ENCODE measurements at places on chromosomes 16 and 17.

DNA sequence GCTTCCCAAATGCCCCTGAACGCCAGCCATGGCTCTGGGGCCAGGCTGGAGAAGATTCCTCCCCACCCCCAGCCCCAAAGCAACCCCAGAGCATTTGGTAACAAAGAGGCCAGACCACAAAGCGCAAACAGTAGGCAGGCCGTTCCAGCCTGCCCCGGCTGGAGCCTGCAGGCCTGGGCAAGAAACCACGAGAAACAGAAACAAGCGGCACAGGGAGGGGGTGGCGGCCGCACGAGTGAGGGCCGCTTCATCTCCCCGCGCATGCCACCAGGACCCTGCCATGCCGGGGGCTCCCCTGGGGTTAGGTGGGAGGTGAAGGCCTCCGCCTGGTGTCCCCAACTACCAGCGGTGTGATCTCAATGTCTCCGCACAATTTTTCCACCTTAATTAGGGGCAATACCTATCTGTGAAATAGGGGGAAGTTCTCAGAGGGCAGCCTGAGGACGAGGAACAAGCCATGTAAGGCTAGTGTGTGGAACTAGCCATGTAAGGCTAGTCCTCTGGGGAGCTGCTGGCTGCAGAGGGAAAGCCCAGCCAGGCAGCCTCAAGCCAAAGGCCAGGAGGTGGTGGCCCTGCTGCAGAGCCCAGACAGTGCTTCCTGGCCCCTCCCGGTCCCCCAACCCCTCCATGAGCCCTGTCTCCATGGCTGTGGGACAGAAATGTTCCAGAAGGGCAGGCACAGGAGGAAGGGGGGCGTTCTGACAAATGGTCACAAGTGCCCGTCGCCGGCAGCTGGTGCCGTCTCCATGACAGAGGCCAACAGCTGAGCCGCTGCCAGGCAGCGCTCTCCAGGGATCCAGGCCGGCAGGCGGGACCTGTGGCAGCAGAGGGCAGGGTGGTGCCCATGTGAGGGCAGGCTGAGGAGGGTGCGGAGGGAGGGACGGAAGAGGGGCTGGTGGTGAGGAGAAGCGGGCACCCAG lies 14.5 kb upstream of the MTSS2 start:
- peak; percentile 93 for DNase-seq

- no peak for DNase-seq
These were observed 15.1 kb upstream of the TIMP2 start for GRCh38 chr17:78940258-78940657.

GRCh38 chr16:19753815-19754643 lies 36.0 kb downstream of the IQCK start:
- DNase-seq = no peak

GRCh38 chr16:4016005-4016352 lies 100.3 kb downstream of the ADCY9 start:
- no peak for DNase-seq

DNA sequence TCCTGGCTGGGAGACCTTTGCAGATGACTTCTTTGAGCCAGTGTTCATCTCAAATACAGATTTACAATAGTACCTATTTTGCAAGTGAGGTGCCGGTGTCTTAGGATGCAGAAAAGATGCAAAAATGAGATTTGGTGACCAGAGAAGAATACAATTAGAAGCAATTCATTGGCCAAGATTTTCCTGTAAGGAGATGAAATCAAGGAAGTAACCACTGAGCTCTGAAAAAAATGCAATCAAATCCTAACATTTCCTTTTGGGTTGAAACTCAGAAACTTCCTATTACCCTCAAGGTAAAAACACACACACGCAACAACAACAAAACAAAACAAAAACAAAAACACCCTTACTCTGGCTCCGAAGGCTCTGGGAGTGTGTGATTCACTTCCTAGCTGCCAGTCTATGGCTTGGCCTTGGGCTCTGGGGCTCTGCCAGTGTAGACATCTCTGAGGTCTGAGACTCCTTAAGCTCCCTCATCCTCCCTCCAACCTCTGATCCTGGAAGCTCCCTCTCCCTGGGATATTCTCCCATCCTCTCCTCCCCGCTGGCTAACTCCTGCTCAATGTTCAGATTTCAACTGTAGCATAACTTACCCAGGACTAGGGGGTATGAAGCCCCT lies 16.8 kb upstream of the MT4 start:
- no peak for DNase-seq

- DNase-seq = no peak
These were observed 16.3 kb upstream of the WFIKKN2 start for GRCh38 chr17:50818921-50819657.

GRCh38 chr17:3534881-3535252 lies 22.7 kb downstream of the TRPV3 start:
- no peak for DNase-seq

GRCh38 chr17:69883120-69883519 lies 191.9 kb upstream of the KCNJ16 start:
- DNase-seq = no peak

- DNase-seq = no peak
These were observed 166.8 kb downstream of the MAP2K6 start for GRCh38 chr17:69581061-69581961.

- no peak for DNase-seq
These were observed 873 bp upstream of the KSR1 start for GRCh38 chr17:27455236-27455913.

DNA sequence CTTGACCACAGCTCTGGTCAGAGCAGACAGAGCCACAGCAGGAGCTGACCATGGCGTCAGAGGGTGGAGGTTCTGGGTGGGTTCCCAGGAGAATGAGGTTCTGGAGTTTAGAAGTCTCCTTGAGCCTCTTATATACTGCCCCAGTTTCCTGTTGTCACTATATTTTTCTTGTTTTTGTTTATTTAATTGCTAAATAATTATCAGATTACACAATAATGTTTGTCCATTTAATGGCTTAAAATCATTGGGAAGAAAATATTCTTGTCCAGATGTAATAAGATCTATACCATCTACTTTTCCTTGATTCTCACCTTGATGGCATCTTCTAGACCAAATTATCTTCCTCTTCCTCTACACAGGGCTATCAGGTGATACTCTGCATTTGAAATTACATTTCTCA lies at the start of gene KRTAP4-3:
Gene KRTAP4-3 (minus strand): TSS at position 101 of the 400 bp plus-strand sequence. CDS start 49 bp downstream, at position 52.
- DNase-seq = no peak

- no peak for DNase-seq
These were observed 15.1 kb downstream of the SAMD14 start for GRCh38 chr17:50114849-50115357.

DNA sequence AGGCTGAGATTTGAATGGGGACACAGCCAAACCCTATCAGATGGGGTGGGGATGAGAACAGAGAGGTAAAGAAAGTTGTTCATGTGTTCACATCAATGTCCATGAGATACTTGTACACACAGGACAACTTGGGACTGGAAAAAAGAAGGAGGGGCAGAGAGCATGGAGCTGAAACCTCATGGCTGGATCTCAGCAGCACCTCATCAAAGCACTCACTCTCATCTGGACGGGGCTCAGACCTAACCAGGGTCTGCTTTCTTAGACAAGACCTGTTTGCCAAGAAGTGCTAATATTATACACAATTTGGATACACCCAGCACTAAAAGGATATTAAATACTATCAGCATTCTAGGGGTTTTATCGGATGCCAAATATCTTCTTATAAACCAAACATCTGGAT lies 399.8 kb downstream of the SLC39A11 start:
- no peak for DNase-seq

DNA sequence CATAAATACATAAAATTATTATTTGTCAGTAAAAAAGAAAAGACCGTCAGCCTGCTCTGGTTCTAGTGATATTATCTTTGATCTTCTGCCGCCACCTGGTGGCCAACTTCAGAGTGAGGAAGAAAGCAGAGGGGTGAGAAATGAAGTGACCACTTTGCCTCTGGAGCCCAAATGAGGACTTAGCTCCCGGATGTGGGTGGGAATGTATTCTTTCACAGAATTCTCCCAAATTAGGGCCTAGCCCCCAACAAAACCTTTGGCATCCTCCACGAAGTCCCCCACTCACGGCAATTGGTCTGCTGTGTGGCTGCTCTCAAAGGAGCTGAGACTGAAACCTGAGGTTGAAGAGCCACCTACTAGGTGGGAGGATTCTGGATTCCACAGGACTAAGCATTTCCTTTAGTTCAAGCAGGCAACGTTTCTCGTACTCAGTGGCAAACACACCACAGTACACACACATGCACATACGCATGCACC lies 4.9 kb upstream of the ZNF267 start:
- no peak for DNase-seq

DNA sequence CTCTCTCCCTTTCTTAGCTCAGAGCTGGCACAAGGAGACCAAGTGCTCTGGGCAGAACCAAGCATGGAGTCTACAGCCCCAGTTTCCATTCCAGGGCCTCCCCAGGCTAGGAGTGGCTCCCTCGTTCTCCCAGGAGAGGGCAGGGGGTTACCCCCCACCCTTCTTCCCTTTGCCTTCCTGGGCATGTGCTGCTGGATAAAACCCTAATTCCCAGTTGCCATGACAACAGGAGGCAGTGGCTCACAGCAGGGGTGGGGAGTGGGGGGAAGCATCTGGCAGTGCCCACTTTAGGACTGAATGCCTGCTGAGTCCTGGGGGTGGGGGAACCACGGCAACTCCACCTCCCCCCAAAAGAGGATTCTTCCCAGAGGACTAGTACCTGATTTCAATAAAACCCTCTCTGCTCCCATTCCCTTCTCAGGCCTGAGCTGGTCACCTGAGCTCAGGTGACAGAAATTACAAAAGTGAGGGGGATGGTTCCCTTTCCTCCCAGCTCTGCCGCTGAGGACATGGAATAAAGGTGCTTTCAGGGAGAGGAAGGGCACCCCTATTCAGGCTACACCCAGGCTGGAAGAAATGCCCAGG lies 1.8 kb downstream of the MPP2 start:
- DNase-seq = no peak

DNA sequence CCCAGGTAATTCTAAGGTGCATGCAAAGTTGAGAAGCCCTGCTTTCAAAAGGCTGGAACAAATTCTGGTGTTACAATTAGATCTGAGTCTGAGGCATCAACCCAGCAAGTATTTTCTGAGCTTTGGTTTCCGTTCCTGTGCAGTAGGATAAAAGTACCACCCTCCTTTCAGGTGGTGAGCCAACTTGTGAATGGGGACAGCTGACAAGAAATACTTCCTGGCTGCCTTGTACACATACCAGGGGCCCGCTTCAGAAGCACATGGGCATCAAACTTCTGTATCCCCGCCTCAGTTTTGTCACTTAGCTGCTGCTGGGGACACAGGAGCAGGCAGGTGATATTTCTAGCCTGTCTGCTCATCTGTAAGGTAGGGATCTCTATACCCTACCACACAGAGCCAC lies 252.2 kb downstream of the CPPED1 start:
- no peak for DNase-seq

DNA sequence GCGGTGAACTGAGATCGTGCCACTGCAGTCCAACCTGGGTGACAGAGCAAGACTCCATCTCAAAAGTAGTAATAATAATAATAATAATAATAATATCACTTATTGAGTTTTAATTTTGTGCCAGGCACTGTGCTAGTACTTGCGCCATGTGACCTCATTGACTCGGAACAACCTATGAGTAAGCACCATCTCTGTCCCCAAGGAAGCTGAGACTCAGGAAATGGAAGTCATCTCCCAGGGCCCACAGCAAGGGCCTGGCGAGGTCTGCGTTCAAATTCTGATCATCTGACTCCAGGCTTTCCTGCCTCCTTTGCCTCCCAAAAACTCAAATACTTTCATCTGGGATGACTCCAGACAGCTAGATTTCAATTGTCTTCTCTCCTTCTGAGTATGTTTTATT lies 162.9 kb downstream of the SEC14L1 start:
- DNase-seq = no peak

- no peak for DNase-seq
These were observed 52.3 kb upstream of the DNAH17 start for GRCh38 chr17:78629436-78629995.

GRCh38 chr17:74922694-74923537 lies at the start of gene USH1G:
TSS of gene USH1G (minus strand) at chr17:74923255. CDS start at chr17:74923073, 182 bp downstream.
- DNase-seq = no peak

DNA sequence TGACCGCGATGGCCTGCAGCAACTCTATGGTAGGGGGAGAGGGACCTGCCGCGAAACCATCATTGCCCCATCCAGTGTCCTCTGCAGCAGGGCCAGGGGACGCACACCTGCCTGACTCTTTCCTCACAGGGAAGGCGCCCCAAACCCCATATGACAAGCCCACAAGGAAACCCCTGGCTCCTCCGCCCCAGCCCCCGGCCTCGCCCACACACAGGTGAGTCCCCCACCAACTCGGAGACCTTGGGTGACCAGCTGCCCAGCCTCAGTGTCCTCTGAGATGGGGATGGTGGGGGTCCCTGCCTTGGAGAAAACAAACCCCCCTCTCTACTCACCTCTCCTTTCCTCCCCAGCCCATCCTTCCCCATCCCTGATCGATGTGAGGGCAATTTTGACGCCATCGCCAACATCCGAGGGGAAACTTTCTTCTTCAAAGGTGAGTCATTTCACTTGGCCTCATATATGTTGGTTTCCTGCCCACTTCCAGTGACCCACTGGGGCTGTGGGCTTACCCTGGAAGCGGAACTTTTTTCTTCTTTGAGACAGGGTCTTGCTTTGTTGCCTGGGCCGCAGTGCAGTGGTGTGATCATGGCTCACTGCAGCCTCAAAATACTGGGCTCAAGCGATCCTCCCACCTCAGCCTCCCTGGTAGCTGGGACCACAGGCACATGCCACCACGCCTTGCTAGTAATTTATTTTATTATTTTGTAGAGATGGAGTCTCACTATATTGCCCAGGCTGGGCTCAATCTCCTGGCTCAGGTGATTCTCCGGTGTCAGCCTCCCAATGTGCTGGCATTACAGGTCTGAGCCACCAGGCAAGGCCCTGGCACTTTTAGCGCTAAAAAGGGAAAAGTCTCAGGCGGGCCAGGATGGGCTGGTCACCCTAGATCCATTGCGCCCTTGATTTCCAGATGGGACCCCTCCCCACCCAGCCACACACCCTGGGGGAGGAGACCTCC lies 8.0 kb upstream of the IL32 start:
- DNase-seq = no peak

GRCh38 chr16:86406056-86406455 lies 104.3 kb upstream of the FOXF1 start:
- DNase-seq = no peak

- no peak for DNase-seq
These were observed 21.9 kb upstream of the CAPN15 start for GRCh38 chr16:505479-506245.

DNA sequence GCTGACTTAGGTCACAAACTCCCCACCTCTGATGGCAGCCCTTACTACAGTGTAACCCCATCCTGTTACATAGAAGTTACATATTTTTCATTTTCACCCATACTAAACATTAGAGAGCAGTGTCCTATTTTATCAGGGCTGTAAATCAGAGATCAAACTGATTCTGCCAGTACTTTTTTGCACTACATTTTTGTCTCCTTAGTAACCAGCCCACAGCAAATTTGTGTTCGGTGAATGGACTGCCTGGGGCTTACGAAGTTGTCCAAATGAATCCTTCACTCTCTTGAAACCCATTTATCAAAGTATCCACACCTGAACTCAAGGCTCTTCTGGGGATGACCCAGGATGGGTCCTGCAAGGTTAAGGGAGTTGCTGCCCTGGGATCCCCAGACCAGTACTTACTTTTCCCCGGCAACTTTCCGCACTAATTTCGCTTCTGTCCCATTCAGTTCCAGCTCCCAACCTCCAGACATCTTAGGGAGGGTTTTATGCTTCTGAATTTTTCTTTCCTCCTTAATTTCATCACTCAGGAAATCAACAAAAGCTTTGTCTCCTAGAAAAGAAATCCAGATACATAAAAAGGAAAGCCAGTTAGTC lies 1.1 kb downstream of the C1QBP start:
- DNase-seq = no peak

GRCh38 chr16:65540901-65541300 lies 419.0 kb upstream of the CDH11 start:
- no peak for DNase-seq

- no peak for DNase-seq
These were observed 277.2 kb upstream of the CCL2 start for GRCh38 chr17:33977729-33978514.

Measured in coronary artery (tissue), 2 donors.